ENCODE measurements at places on chromosomes 2 and 18.

- no peak for DNase-seq
These were observed 499.3 kb upstream of the SMIM21 start for GRCh38 chr18:75926811-75927210.

DNA sequence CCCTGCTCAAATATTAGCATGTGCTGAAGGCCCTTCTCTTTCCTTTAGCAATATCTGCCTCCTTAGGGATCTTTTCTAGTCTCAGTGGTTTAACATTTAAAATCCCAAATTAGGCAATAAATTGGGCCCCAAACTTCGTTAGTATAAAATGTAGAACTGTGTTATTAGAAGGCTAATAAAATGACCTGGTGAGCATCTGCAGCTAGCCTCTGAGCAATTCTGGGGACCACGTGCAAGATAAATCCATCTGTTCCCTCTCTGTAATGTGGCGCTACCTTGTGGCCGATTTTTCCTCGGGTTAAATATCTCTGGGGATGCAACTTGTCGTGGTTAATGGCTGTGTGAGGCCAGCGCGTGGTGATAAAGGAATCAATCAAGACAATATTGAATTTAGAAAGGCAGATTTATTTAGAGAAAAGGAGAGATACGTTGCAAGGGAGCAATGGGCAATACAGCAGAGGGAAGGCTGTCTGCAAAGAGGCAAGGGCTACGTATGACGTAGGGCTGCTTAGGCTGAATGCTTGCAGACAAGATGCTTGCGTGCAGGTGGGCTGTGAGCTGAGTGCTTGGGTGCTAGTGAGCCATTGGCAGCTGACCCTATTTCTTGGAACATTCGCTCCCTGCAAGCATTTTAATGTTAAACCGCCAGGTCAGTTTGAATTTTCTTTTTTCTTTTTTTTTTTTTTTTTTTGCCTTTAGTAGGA, 18.5 kb upstream of the IL36G start:
- DNase-seq = no peak

GRCh38 chr2:30629866-30630265, 177.4 kb downstream of the CAPN13 start:
- DNase-seq = no peak

DNA sequence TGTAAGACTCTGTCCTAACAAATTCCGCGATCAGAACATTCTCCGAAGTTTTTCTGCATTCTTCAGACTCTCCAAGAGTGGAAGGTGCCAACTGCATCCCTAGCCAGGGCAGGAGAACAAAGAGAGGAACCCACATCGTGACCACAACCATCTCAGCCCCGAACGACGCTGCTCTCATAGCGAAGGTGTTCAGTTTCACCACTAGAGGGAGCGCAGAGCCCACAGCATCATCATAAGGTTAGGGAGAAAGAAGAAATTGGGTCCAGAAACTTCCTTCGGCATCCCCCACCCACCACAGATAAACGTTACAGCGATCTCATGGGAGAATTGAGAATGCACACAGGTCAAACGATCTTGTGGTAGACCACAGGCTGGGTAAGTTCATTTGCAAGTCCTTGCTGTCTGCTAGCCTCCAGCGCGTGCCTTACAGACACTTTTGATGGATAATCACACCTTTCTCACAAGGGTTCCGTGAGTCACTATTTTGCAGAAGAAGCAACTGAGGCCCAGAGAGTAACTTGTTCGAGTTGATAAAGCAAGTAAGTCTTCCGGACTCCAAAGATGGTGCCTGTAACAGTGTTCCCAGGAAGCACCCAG, 53.7 kb upstream of the ARL4C start:
- DNase-seq = peak; percentile 45

DNA sequence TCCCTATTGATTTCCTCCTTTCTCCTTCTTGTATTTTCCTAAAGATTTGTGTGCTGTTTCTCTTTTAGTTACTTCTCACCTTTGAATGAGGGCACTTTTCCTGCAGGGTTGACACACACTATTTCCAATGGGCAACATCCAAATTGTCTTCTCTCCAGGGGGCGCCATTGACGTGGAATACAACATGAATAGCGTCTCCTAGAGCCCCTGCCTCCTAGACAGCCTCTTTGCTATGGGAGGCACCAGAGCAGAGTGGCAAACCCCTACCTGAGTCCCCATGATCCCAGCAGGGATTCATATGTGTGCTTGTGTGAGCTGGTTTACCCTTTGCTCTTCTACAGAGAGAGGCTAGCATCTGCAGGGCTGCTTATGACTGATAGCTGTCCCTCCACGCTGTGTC, 61.3 kb upstream of the ITSN2 start:
- peak; percentile 59 for DNase-seq

- no peak for DNase-seq
These were observed 449.4 kb upstream of the HS6ST1 start for GRCh38 chr2:128768041-128768440.

GRCh38 chr2:55063713-55064323, 13.6 kb upstream of the RTN4 start:
- DNase-seq = no peak

GRCh38 chr2:11773747-11774525, 27.5 kb downstream of the LPIN1 start:
- DNase-seq = no peak

DNA sequence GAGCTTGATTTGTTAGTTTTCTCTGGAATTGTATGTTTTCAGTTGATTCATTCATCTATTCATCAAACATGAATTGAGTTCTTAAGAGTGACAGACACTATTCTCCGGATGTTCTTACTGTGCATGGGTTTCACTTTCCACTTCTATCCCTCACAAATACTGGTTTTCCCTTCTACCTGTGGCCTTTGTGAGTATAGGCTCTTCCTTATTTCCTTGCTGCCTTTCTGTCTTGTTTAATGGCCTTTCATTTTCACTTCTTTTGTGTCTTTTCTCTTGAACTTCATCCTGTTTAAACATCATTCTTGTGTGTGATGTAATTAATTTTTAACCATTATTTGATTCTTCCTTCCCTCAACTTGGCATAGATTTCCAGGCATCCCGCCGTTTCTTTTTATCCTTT, 90.7 kb downstream of the CRIM1 start:
- no peak for DNase-seq

DNA sequence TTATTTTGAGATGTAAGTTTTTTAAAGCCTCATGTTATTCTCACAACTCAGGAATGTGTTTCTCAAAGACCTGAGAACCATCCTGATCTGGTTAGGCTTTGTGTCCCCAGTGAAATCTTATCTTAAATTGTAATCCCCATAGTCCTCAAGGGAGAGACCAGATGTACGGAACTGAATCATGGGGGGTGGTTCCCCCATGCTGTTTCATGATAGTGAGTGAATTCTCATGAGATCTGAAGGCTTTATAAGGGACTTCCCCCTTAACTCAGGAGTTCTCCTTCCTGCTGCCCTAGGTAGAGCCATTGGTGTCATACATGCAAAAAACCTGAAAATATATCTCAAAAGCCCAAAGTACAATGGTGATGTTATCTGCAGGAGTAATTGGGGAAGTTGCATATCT, 836.7 kb downstream of the CBLN2 start:
- no peak for DNase-seq

- DNase-seq = no peak
These were observed 69.9 kb upstream of the FAM136A start for GRCh38 chr2:70371753-70372152.

GRCh38 chr2:216056739-216057138, 24.9 kb downstream of the PECR start:
- no peak for DNase-seq

DNA sequence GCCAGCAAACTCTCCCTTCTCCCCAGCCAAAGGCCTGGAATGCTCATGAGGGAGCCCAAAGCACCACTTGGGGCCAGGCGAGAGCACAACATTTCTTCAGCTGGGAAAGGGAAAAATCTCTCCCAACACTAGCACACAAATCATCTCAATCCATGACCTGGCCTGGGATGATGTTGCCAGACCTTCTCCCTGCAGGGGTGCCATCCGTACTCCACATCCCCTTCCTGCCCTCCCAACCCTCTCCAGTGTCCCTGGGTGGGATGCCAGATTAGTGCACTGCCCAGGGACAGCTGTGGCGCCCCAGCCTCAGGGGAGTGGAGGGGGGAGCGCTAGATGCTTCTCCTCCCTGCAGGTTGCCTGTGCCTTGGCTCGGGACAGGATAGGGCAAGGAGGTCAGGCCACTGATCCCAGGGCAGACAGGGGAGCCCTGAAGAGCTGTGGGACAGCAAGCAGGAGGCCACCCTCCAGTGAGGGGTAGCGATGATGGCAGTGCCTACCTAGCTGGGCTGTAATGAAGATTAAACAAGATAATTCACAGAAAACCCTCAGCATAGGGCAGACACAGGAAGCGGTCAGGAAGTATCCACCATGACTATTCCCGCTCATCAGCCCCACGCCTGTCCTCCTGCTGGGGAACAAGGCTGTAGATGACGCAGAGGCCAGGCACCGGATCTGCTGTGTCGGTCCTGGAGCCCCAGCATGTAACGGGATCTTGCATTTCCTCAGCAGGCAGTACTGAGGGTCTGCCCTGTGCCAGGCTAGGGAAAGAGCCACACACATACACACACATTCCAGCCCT, 31.1 kb downstream of the SERTAD2 start:
- DNase-seq = no peak

- DNase-seq = no peak
These were observed 9.1 kb downstream of the LCLAT1 start for GRCh38 chr2:30456106-30456505.

DNA sequence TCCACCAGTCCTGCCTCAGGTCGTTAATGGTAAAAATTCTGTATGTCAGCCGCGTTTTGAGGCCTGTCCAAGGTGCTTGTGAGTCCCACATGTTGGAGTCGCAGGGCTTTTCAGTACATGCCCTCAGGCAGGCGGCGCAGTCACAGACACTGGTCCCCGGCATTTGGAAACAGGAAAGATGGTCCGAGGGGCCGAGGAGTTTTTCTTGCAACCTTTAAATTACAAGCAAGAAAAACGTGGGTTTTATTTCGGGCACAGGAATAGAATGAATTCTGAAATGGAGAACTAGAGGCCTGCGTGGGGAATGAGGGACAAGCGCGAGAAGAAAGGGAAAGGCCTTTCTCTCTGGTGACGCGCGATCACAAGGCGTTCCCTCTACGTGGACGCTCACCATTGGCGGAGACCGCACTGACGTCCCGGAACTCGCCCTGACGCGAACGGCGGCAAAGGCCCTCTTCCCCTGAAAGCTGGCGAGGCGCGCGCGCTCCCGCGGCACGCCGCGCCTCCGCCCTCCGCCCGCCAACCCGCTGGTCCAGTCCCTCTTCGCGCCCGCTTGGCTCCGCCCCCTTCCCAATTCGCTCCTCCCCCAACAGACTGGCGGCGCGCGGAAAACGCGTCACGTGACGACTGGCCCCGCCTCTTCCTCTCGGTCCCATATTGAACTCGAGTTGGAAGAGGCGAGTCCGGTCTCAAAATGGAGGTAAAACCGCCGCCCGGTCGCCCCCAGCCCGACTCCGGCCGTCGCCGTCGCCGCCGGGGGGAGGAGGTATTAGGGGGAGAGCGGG, at the start of gene HNRNPA3:
TSS of gene HNRNPA3 (plus strand) at position 689 of the 785 bp plus-strand sequence. CDS start at position 695, 6 bp downstream.
- DNase-seq = peak; percentile 96

DNA sequence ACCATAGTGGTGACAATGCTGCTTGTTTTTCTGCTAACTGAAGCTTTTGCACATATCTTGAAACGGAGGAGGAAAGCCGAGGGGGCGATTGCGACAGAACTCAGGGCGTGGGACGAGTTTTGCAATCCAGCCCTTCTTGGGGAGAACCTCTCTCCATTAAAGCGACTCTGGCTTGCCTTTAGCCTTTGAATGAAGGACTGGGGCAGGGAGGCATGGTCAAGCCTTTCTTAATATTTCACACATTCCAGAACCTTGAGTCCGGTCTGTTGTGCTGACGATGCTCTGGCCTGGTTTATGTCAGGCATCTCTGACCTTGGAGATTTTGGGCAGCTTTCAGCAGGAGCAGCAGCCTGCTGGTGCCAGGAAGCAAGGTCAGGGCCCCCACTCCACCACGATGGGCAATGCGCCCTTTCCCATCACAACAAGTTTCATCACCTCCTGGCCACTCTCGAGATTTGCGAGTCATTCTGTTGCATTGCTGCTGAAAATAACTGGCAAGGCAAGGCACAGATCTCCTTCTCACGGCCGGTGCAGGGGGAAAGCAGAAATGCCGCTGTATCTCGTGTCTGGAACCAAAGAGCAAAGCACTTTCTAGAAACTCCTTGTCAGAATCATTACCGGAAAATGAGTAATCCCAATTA, 10.8 kb downstream of the EMILIN2 start:
- no peak for DNase-seq

- peak; percentile 73 for DNase-seq
These were observed 47.6 kb upstream of the STON1 start for GRCh38 chr2:48482313-48482712.

GRCh38 chr18:63087421-63088230, 231.9 kb downstream of the BCL2 start:
- DNase-seq = no peak

- no peak for DNase-seq
These were observed 81.5 kb downstream of the CD226 start for GRCh38 chr18:69866212-69866611.

DNA sequence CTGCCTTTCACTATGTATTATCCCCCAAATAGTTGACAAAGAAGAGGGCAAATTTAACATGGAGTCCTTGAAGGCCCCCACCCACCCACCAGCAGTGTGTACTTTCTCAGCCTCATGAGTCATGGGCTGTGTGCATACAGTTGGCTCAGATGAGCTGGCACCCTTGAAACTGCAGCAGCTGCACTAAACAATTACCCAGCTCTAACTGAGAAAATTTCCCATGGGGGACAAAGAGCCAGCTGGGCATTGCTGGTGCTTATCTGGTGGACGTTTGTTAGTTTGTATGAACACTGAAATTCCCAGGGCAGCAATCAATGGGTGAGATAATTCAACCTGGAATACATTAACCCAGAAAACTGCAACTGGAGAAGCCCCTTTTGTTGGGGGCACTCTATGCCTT, 131.7 kb downstream of the GCA start:
- DNase-seq = peak; percentile 81

GRCh38 chr2:41930807-41931566, 116.8 kb upstream of the PKDCC start:
- no peak for DNase-seq

DNA sequence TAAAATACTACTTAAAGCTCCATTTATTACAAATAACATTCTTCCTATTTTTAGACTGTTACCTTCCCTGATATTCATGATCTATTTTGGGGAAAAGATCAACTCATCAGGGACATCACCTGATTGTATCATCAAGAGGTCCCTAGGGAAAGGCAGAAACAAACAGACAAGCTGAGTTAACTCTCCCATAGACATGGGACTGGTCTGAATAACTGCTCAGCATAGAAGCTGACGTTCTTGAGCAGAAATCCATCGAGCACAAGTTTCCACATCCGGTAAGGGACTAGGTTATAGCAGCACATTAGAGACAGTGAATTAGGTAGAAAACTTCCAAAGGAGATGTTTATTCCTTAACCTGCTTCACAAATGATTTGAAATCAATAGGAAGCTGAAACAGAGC, 1100.4 kb upstream of the SLC39A10 start:
- no peak for DNase-seq

GRCh38 chr2:6470518-6470917, 395.2 kb downstream of the CMPK2 start:
- DNase-seq = no peak

Data from NCI-H1694 (cell line).